ENCODE measurements at places on chromosomes 6 and 20.

- no peak for DNase-seq
These were observed 302.9 kb downstream of the CDKAL1 start for GRCh38 chr6:20837189-20837588.

GRCh38 chr6:26032340-26033084 lies 54.7 kb upstream of the HFE start:
- no peak for DNase-seq

DNA sequence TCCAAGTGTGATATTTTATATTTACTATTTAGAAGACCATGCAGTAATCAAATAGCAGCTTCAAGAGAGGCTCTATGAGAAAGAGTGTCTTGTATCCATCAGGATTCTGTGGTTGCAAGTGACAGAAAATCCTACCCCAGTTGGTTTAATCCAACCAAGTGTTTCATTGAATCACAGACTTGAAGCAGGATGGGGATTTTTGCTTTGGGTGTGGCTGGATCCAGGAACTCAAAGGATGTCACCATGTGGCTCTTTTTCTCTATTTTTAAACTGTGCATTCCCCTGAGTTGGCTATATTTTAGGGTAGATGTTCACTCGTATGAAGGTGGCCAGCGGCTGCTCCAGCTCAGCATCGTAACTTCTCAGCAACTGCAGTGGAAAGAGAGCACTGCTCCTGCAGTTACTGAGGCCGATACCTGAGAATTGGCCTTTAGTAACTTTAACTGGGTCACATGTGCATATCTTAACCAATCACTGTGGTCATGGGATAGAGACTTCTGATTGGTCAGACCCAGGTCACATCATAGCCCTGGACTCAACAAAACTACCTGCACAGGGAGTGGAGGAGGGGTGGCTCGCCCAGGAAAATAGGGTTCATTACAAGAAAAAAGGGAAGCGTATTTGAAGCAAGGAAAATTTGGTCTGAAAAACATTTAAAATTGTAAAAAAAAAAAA lies 396.1 kb upstream of the SULF2 start:
- no peak for DNase-seq

DNA sequence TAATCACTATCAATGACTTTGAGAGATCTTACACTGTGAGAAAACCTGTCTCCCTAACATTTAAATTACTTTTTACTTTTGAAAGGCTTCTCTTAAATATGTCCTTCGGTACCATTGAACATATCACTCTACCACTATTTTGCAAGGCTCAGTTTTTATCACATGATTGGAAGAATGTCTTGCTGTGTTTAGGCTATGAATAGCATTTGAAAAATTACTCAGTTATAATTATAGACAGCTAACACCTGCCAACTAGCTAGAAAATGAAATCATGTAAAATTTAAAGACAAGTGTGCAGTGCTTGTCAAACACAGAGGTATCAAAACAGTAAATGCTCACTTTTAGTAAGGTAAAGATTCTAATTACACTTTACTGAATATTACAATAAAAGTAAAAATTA lies 11.0 kb downstream of the SESN1 start:
- no peak for DNase-seq

GRCh38 chr20:54474046-54474445 lies 1.3 kb upstream of the DOK5 start:
- no peak for DNase-seq

DNA sequence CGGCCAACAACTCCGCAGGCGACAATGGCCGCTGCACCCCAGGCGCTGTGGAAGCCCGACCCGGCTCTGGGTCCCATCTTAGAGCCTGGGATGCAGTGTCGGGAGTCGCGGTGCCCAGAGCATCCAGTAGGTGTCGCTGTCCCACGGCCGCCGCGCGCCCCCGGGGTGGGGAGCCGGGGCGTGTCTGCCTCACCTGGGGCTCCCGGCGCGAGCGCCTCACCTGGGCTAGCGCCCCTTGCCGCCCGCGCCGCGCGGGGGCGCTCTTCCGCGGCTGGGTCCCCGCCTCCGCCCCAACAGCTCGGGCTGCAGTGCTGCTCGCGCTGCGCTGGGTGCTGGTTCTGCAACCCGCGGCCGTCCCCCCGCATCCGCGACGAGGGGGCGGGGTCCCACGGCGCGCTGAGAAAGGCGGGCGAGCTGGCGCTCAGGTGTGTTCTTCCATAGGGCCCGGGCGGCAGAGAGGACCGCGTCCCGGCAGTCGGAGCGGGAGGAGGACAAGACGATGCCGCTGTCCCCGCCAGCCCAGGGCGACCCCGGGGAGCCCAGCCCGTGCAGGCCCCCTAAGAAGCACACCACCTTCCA lies at the start of gene CRYBG1:
TSS of gene CRYBG1 (plus strand) at position 308 of the 579 bp plus-strand sequence. CDS start at position 500, 192 bp downstream.
- peak; percentile 64 for DNase-seq

DNA sequence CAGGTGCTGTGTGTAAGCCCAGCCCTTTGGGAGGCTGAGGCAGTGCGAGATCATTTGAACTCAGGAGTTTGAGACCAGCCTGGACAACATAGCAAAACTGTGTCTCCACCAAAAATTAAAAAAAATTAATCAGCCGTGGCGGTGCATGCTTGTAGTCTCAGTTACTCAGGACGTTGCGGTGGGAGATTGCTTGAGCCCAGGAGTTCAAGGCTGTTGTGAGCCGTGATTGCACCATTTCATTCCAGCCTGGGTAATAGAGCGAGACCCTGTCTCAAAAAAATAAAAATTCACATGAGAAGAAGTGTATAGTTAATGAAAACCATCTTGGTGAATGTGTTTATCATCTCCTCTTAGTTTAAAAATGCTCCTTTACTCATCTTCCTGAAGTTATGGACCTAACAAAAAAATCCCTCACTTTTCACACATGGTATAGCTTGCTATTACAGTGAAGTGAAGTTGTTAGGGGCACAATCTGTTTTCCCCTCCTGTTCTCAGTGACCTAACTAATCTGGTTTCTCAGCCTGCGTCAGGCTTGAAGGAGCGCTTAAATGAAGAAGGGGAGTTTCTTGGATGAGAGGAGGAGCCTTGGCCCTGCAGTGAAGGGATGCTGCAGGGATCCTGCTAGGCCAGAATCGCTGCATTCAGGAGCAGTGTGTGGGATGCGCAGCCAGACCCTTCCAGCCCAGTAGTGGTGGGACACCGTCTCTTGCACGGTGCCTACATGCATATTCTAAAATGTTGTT lies 45.3 kb downstream of the JARID2 start:
- DNase-seq: no peak

All from activated T-cell treated with anti-CD3 and anti-CD28 coated beads, Interleukin-2, amount 50 U/mL, for 4 hours (primary cell).